ENCODE measurements at places on chromosomes 5 and 9. TPM values are rescaled to one million over a fixed set of nuclear protein-coding genes. Genes with fewer than 3 reads are reported as not detected.

SHOC1 gene
- total RNA-seq: not detected

SH3TC2 gene
- total RNA-seq: 0.57 TPM

PCDHGB5 gene
- 3.6 TPM for total RNA-seq

CDC25C gene
- total RNA-seq: 0.95 TPM

DCAF12 gene
- total RNA-seq: 18.3 TPM

SLC34A3 gene
- total RNA-seq: 13.3 TPM

IRX2 gene
- total RNA-seq: not detected

POLR3G gene
- total RNA-seq: 1.3 TPM

TSSK1B gene
- total RNA-seq: not detected

GRCh38 chr5:82176115-82176814 lies 101.9 kb downstream of the RPS23 start:
- DNase-seq: no peak

- no peak for DNase-seq
Measured at GRCh38 chr5:34857894-34858293, 18.9 kb downstream of the TTC23L start.

DNA sequence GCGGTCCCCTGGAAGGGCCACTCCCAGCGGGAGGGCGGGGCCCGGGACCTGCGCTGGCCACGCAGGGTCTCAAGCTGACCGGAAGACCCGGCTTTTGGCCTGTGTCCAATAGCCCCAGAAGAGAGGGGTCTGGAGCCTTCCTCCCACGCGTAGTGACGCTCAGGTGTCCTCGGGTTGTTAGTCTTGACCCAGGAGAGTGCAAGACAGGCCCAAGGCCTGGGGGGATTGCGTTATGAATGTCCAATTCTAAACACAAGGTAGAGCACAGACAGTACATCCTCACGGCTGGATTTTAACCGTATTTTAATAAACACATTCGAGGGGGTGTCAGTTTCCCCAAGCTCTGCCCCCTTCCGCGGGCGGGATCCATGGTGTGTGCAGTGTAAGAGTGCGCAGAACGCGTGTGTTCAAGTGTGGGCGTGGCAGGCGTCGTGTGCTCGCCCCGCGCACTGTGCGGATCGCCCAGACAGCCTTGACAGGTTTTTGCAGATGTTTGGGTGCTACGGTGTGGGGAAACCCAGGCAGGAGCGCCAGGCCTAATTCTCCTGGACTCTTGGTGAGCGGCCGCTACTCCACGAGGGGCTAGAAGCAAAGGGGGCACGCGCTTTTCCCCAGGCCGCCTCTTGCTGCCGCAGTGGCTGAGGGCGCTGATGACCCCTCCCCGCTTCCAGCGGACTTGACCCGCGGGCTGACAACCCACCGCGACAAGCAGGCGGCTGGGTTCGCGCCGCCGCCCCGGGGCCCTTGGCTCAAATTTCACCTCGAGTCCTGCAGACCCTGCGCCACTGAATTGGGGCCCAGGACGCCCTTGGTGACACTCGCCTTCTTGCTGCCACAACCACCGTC lies 6.1 kb upstream of the DMRT3 start:
- DNase-seq: no peak

DNA sequence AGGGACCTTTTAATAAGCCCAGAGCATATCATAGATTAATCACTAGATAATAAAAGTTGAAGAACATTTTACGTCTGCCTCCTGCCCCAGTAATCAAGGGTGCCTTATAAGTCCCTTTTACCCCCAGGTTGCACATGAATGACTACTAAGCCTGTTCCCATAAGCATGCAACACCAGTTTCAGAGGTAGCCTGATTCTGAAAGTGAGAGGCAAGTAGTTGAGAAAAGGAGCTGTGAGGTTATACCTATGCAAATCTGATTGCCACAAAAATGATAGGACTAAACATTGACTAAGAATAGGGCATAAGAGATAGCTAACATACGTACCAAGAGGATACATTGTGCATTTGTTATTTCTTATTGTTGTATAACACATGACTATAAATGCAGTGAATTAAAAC lies 681.9 kb downstream of the ISL1 start:
- DNase-seq: no peak

DNA sequence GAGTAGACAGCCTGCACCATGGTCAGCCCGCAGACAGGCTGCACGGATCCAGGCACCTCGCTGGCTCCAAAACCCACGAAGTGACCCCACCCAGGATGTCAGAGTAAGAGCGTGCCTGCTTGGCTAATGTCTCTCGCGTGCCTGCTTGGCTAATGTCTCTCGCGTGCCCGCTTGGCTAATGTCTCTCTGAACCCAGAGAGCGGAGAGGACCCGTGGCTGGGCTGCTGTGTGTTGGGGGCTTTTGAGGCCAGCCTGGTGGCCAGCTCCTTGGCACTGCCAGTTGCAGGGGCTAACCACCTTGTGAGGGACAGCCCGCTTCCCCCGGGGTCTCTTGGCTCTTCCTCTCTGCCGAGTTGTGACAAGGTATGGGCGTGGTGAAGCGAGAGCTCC lies 8.9 kb upstream of the RXRA start:
- peak; percentile 38 for DNase-seq

- DNase-seq: no peak
Measured at GRCh38 chr5:9820691-9821449, 190.7 kb upstream of the TAS2R1 start.

DNA sequence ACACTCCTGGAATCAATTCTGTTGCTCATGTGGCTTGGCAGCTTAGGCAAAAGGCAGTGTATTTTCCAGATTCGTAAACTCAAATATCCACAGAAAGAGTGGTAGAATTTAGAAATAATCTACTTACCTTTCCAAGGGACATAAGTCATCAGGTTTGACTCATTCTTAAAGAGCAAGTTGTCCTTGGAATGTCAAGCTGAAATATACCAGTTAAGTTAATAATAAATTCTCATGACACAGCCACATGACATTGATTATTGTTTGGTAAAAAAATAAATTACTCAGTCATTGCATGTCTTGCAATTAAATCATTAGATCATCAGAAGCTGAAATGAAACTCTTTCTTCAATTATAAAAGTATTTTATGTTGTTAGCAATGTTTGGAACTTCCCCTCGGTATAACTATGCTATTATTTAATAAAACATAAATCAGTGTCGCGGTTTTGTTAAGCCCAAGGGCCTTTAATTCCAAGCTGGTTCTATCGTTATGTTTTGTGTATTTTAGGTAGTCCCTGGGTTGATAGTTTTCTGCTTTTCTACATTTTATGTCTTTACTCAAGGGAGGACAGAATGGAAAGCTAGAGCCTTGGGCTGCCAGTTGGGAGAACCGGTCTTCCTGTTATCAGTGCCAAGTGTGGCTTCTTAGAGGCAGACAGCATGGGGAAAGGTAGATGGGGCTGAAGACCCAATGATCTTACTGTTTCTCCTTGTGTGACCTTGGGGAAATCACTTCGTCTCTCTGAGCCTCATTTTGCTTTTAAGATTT lies 79.3 kb upstream of the PRLR start:
- DNase-seq: no peak

GRCh38 chr5:73120222-73121118 lies at the start of gene TMEM171:
TMEM171 (plus strand) TSS chr5:73120575; CDS start chr5:73123374, 2,799 bp downstream.
- peak; percentile 82 for DNase-seq

GRCh38 chr5:34626036-34626435 lies 30.1 kb upstream of the RAI14 start:
- DNase-seq: no peak

GRCh38 chr5:95921501-95921900 lies 40.1 kb downstream of the ELL2 start:
- DNase-seq: no peak

GRCh38 chr5:150764530-150764929 lies 5.7 kb upstream of the DCTN4 start:
- DNase-seq: no peak

GRCh38 chr5:110738503-110738811 lies 350 bp upstream of the SLC25A46 start:
- DNase-seq: no peak

- DNase-seq: no peak
Measured at GRCh38 chr5:114252226-114252625, 109.6 kb upstream of the KCNN2 start.

DNA sequence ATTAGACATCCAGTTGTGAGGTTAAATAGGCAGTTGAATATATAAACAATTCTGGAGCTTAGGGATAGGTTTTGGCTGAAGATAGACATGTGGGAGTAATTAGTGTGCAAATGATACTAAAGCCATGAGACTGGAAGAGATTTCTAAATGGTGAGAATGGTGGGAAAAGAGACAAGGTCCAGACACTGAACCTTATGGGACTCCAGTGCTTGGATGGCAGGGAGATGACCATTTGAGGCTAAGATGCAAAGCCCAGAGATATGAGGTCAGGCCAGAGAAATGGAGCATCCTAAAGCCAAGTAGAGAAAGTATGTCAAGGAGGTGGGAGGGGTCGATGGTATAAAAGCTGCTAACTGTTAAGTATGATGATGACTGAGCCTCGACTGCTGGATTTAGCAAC lies 115.6 kb downstream of the SEMA5A start:
- DNase-seq: no peak

DNA sequence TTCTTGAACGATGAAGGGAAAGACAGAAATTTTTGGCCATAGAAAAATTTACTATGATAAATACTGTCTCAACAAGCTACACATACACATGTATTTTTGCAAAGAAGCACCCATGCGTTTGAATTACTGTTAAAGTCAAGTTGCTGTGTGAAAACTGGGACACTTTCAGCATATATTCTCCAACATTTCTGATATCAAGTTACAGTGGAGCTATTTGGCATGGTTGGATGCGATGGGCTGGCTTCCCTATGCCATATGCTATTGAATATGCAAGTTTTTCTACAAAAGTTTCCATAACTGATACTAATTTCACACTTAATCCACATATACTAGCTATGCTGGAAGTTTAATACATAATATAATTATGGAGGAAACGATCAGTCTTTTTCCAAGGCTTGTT lies 381.4 kb downstream of the CTNND2 start:
- DNase-seq: no peak

DNA sequence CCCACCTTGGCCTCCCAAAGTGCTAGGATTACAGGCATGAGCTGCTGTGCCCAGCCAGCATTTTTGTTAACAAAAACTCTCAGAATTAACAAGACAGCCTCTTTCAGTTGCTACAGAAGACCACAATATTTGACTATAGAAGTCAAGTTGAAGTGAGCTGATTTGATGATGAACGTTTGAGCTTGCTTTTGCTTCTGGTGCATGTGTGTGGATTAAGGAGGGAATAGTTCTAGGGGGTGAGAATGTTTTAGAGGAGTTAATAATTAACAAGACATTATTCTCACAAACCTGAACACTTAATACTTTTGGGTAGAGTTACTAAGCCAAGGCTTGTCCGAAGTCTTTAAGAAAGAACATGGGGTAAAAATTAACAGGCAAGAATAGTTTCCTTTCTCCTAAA lies 191.6 kb downstream of the TENT4A start:
- DNase-seq: no peak

Data from Peyer's patch (tissue), 4 donors.